Heart left ventricle (tissue), 16 donors: ENCODE measurements at places on chromosomes 6 and 20. TPM values are rescaled to one million over a fixed set of nuclear protein-coding genes. Genes with fewer than 3 reads are reported as not detected.

The GTPBP2 gene
- 24.1 TPM for polyA plus RNA-seq

The CST3 gene
- polyA plus RNA-seq = 611 TPM

The MLN gene
- polyA plus RNA-seq = not detected

The SLC17A9 gene
- 2.6 TPM for polyA plus RNA-seq

The PRICKLE4 gene
- polyA plus RNA-seq = 3.9 TPM

The MUCL3 gene
- polyA plus RNA-seq = not detected

The BNIP5 gene
- not detected for polyA plus RNA-seq

The KHDC1L gene
- polyA plus RNA-seq = not detected

The LINC00237 gene
- not detected for polyA plus RNA-seq

The ME1 gene
- polyA plus RNA-seq = 8.8 TPM

The BPIFB2 gene
- not detected for polyA plus RNA-seq
